ENCODE measurements at places on chromosomes 11 and 22. TPM values are rescaled to one million over a fixed set of nuclear protein-coding genes. Genes with fewer than 3 reads are reported as not detected.

OR51M1 gene
- total RNA-seq = not detected

NUP160 gene
- 67.1 TPM for total RNA-seq

MRGPRX3 gene
- not detected for total RNA-seq

FAM181B gene
- not detected for total RNA-seq

GRCh38 chr22:46480396-46480795 lies 57.0 kb downstream of the CELSR1 start:
- DNase-seq = no peak
- peaks cover 30% of the 10 kb centered on the region for H3K4me1 ChIP-seq
- no peak overlapping the region for H3K4me3 ChIP-seq
- H3K27ac ChIP-seq = no peak overlapping the region
- H3K36me3 ChIP-seq = no peaks in the 10 kb centered on the region
- H3K27me3 ChIP-seq = no peaks in the 10 kb centered on the region

DNA sequence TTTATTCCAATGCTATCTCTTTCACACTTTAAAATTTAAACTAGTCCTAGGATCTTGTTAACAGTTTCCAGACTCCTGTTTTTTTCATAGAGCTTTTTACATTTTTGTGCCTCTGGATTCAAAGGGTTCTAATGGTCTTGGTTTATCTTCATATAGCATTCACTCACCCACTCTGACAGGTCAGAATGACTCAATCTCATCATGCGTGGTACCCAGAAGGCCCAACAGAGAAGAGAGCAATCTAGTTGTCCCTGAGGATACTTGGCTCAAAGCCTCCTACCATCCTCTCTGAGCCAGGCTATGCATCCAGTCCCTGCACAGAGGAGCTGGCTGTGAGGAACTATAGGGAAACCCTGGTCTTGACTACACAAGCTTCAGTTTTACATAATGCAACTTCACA lies 27.5 kb downstream of the MAML2 start:
- no peak for DNase-seq
- H3K36me3 ChIP-seq = peaks cover 49% of the 10 kb centered on the region
- H3K4me1 ChIP-seq = peaks cover 92% of the 10 kb centered on the region
- H3K27me3 ChIP-seq = no peaks in the 10 kb centered on the region

DNA sequence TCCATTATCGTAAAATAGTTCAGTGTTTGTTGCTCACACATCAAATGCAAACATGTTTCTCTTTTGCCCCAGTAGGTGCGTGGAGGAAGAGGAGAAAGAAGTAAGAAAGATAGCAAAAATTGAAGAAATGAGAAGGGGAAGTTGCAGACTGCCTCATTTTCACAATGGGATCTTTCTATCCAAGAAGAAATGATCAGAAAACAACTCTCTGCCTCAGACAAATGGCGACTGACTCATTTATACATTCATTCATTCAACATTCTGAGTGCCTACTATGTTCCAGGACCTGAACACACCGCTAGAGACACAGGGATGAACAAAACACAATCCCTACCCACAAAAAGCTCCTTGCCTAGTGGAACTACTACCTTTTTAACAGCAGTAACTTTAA lies 367 bp downstream of the HPS5 start:
- no peaks in the 10 kb centered on the region for H3K27me3 ChIP-seq
- H3K4me3 ChIP-seq = peak overlapping the region; percentile 92
- H3K4me1 ChIP-seq = peaks cover 57% of the 10 kb centered on the region
- DNase-seq = no peak
- H3K36me3 ChIP-seq = peaks cover 27% of the 10 kb centered on the region

GRCh38 chr11:70952191-70952590 lies 300.2 kb downstream of the SHANK2 start:
- DNase-seq = no peak
- H3K4me1 ChIP-seq = no peaks in the 10 kb centered on the region
- H3K36me3 ChIP-seq = no peaks in the 10 kb centered on the region
- H3K4me3 ChIP-seq = no peak overlapping the region
- peaks cover 9% of the 10 kb centered on the region for H3K27me3 ChIP-seq
- no peak overlapping the region for H3K27ac ChIP-seq

DNA sequence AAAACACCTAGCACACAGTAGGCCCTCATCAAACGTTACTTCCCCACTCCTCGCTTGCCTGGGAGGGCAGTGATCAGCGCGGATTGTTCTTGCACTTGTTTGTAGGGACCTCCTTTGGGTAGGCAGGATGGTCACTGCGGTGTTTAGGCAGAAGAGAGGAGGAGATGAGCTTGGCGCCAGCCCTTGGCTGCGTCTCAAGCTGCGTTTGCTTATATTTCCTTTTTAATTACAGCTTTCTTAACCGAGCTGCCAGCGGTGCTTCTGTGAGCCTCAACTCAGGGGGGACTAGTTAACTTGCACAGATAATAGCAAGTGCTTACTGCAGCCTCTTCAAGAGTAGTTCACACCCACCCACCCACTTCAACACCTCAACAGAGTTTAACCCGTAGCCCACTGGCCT lies 15.1 kb downstream of the IFT27 start:
- H3K27ac ChIP-seq = no peak overlapping the region
- H3K4me3 ChIP-seq = no peak overlapping the region
- no peaks in the 10 kb centered on the region for H3K27me3 ChIP-seq
- H3K36me3 ChIP-seq = peaks cover 1% of the 10 kb centered on the region
- no peaks in the 10 kb centered on the region for H3K4me1 ChIP-seq
- DNase-seq = no peak

GRCh38 chr11:116990061-116990473 lies 108.2 kb downstream of the SIK3 start:
- H3K27ac ChIP-seq = no peak overlapping the region
- DNase-seq = no peak

GRCh38 chr11:43736502-43737200 lies 56.1 kb downstream of the HSD17B12 start:
- peaks cover 15% of the 10 kb centered on the region for H3K4me1 ChIP-seq
- no peaks in the 10 kb centered on the region for H3K27me3 ChIP-seq
- no peak overlapping the region for H3K4me3 ChIP-seq
- no peak overlapping the region for H3K27ac ChIP-seq
- peaks cover 53% of the 10 kb centered on the region for H3K36me3 ChIP-seq

GRCh38 chr22:33971561-33971961 lies 51.3 kb upstream of the LARGE1 start:
- H3K4me3 ChIP-seq = no peak overlapping the region
- H3K4me1 ChIP-seq = no peaks in the 10 kb centered on the region
- no peak for DNase-seq

- H3K4me1 ChIP-seq = peaks cover 78% of the 10 kb centered on the region
- no peaks in the 10 kb centered on the region for H3K27me3 ChIP-seq
- no peak overlapping the region for H3K4me3 ChIP-seq
Measured at GRCh38 chr11:114160894-114161293, 101.4 kb downstream of the ZBTB16 start.

- no peaks in the 10 kb centered on the region for H3K4me1 ChIP-seq
- DNase-seq = no peak
- H3K27me3 ChIP-seq = no peaks in the 10 kb centered on the region
- H3K36me3 ChIP-seq = no peaks in the 10 kb centered on the region
- H3K4me3 ChIP-seq = no peak overlapping the region
Measured at GRCh38 chr11:103234974-103235373, 125.7 kb downstream of the DYNC2H1 start.

GRCh38 chr11:100925935-100926334 lies 203.7 kb downstream of the PGR start:
- H3K4me1 ChIP-seq = no peaks in the 10 kb centered on the region
- no peak overlapping the region for H3K4me3 ChIP-seq

- no peak overlapping the region for H3K4me3 ChIP-seq
- H3K27me3 ChIP-seq = no peaks in the 10 kb centered on the region
Measured at GRCh38 chr11:103465555-103466140, 356.4 kb downstream of the DYNC2H1 start.

- peaks cover 18% of the 10 kb centered on the region for H3K27me3 ChIP-seq
- no peaks in the 10 kb centered on the region for H3K36me3 ChIP-seq
- H3K4me3 ChIP-seq = no peak overlapping the region
- DNase-seq = no peak
Measured at GRCh38 chr11:59415111-59415510, 11.1 kb downstream of the OR5A2 start.

GRCh38 chr11:62933750-62934495 lies 12.8 kb upstream of the CHRM1 start:
- peaks cover 1% of the 10 kb centered on the region for H3K36me3 ChIP-seq
- H3K27me3 ChIP-seq = peaks cover 27% of the 10 kb centered on the region
- no peak for DNase-seq
- H3K27ac ChIP-seq = no peak overlapping the region
- peaks cover 4% of the 10 kb centered on the region for H3K4me1 ChIP-seq
